ENCODE measurements at places on chromosomes 1 and 21.

DNA sequence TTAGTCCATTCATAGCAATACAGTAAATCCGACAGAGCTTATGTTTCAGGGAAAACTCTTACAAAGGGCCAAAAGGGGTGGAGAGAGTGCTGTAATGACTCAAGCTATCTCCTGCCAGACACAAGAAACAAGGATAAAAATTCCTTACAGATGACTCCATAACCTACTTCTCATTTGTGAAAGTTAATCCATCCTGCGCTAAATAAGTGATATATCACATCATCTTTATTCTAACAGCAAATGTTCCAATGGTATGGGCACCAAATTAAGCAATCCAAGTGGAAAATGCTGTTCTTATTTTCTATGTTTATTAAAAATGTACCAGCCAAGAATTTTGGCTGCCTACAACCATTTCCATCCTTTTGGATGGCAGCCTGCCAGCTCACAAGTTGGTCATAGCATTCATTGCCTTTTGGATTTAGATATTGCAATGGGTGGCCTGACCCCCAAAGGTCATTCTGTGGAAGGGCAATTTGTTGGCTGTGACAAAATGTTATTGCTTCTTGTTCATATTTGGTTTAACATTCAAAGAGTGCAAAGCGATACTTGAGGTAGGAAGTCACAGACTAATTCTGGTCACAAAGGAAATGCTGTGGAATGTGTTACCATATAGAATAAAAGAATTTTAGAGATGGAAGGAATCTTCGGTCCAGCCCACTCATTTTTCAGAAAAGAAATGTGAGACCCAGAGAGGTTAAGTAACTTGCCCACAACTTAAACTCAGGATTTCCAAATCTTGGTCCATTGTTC lies 2.8 kb upstream of the ENAH start:
- DNase-seq = peak; percentile 90

GRCh38 chr1:246784621-246785493 lies 60.6 kb downstream of the SCCPDH start:
- DNase-seq = no peak

DNA sequence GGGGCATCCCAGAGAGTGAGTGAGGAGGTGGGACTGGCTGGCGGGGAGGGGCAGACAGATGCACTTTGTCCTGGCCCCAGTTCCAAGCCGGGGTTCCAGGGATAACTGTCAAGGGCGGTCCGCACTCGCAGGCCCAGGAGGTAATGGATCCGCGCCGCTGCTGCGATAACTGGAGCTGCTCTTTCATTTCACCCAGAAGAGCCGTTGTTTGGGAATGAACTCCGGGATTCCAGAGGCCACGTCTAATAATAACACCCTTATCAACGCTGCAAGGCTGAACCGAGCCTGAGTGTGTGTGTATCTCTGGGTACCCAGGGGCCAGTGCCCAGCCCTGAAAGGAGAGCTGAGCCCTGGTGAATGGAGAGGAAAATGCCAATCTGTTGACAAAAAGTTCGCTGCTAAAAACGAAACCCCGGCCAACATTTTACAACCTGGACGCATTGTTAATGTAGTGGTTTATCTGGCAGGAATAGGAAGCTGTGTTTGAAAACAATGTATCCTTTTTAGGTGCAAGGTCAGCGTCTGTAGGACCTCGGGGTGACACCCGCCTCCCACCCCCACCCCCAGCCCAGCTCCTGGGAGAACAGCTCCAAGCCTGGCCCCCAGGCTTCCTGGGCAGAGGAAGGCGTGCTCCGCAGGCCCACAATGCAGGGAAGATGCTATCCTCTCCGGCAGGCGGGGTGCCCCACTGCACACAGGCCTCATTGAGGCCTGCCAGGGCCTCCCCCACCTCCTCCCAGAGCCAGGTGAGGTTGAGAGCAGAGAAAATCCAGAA lies 119.7 kb downstream of the PROX1 start:
- peak; percentile 10 for DNase-seq

DNA sequence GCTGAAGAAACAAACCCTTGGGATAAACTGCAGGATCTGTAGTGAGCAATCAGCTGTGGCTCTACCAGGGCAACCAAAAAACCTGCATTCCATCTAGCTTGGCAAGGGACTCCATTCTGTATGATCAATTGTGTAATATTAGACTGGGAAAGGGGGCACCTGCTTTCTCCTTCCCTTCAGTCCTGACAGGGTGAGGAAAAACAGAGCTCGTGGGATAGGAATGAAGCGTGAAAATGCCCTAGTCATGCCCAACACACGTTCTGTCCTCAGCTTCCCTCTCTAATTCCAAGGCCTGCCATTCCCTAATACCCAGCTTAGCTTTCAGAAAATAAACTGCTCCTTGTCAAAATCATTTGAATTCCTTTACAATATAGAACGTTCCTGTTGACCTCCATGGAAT lies 442.3 kb downstream of the PLPP3 start:
- no peak for DNase-seq

GRCh38 chr21:26070822-26071425 lies 99.6 kb downstream of the APP start:
- DNase-seq = peak; percentile 47

GRCh38 chr21:40490408-40490807 lies 356.6 kb downstream of the DSCAM start:
- DNase-seq = no peak

DNA sequence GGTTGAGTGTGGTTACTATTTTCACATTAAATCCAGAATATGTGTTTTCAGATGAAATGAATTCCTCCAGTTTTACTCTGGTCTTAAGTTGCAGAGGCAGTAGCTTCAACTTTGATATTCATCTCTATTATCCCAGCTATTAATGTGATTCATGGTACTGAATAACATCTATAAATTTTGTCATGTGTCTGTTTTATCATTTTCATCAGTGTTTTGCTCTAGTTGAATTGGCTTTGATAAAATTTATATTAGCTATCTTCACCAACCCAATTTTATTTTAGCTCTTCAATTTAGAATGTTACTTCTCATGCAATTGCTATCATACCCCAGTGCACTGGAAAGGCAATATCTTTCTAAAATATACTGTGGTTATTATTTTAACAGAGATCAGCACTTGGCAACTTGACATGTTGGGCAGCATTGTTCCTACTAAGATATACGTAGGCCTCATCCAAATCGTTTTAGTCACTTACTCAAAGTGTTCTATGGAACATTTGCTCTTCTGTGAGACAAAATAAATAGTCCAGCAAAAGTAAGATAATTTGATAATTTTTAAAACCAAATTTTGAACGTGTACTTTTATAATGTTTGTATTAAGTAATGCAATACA lies 184.3 kb downstream of the NCAM2 start:
- DNase-seq = no peak

DNA sequence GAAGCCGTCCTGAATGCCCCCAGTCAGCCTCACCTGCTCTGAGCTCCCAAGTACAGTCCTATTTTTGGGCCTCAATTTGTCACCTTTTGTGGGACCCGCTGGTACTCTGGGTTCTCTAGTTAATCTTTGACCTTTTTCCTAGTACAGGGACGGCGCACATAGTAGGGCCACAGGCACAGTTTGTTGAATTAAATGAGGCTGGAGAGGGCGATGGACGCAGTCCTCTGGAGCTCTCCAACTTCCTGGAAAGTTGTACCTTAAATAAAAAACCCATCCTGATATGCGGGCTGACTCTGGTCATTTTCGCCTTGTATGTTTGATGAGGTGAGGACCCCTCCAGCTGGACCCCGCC lies 4.8 kb downstream of the FAM110D start:
- DNase-seq = no peak

- no peak for DNase-seq
Observed at GRCh38 chr1:94528299-94528698, 13.3 kb downstream of the F3 start.
